ENCODE measurements at places on chromosomes 1 and 21.

DNA sequence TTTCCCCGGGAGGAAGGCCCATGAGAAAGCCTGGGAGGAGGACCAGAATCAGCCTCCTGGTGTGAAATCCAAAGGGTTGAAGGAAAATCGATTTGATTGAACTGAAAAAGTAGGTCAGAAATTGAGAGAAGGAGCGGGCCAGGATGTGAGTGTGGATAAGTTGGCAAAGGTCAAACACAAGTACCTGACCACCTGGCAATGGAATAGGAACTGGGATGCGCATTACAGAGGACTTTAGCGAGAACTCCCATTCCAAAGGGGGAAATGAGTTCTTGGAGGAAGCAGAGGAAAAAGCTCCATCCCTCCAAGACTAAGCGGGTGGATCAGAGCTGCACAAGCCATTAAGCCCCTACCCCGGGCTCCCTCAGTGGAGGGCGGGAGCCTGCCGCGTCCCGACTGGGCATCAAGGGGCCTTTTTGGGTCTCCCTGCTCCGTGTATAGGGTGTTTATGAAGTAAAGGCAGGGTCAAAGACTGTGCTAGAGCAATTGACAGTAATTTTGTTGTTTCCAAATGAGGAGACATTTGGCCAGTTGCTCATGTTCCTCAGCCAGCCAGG lies 56.4 kb downstream of the TGFB2 start:
- no peak for DNase-seq

DNA sequence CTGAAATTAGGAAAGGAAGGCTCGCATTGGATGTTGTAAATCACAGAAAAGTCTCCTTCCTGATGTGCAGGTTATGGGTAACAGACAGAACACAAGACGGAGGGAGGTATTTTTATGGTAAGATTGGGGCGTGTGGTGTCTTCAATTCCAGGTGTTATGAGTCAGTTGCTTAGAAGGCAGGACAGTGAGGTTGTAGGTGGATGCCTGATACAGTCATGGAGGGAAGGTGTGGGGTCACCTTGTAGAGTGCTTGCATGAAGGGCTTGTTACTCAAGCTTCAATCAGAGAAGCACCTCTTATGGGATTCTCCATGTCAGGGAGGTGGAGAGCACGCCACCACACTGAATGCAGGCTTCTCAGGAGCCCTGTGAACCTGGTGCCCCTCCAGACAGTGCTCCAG lies 63.1 kb downstream of the C1orf21 start:
- no peak for DNase-seq

- no peak for DNase-seq
Measured at GRCh38 chr21:43813656-43813980, 24.2 kb downstream of the RRP1 start.

- no peak for DNase-seq
Measured at GRCh38 chr1:112714313-112715263, 544 bp downstream of the PPM1J start.

DNA sequence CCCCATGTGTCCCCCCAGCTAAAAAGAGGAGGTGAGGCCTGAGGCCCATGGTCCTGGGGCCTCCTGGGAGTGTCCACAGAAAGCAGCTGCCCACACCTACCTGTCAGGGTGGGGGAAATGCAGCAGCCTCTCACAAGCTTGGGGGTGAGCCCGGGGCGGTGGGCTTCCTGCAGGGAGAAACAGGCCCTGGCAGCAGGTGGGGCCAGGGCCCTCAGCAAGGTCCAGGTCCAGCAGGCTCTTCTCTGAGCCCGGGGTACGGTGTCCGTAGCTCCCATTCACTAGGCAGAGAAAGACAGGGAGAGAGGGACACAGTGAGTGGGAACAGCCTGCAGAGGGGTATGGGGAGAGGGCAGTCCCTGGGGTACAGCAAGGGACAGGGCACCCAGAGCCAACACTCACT lies 139.0 kb downstream of the GLIS1 start:
- no peak for DNase-seq

DNA sequence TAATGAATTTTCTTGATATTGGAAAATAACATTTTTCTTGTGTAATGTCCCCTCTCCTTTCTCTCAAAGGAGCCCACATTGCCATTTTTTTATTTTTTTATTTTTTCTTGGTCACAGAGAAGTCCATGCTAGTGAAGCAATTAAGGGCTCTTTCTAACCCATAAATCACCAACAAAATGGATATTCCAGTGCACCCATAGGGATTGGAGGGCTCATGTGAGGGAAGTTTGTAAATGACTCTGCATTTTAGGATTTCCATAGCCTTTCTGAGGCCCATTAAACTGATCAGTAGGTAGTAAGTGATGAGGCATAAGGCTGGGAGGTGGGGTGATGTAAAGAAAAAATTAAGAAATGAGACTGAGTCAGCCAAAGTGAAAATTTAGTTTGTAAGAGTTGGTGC lies 55.9 kb upstream of the JAK1 start:
- no peak for DNase-seq

GRCh38 chr21:41730367-41730765 lies 36.5 kb downstream of the RIPK4 start:
- DNase-seq = no peak

- peak; percentile 89 for DNase-seq
Measured at GRCh38 chr1:156471496-156472490, 28.8 kb downstream of the MEF2D start.

GRCh38 chr1:19086176-19086875 lies 123.7 kb downstream of the UBR4 start:
- DNase-seq = no peak

DNA sequence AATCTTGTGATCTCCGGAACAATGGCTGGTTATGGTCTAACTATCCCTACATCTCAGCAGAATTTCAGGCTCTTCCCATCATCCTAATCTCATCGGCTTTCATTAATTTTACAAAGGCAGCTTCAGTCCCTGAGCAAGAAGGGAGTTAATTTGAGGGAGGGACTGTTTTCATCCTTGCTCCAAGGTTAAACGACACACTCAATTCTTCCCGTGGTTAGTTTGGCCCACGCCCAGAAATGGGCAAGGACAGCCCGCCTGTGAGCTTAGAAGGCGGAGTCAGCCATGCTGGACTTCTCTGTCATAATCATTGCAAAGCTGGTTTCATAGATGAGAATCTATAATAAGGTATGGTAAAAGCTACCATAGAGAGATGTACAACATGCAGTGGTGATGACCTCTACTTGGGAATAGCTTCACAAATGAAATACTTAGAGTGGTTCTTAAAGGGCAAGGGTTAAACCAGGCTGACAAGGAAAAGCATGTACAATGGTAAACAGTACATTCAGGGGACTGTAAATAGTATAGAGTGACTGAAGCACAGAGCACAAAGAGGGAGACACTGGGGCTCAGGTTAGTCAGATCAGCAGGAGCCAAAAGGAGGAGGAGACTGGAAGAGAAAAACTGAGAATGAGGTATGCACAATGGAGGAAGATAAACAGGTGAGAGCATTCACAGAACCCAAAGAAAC lies 108.8 kb downstream of the SMYD3 start:
- DNase-seq = no peak

GRCh38 chr1:211578640-211579439 lies at the start of gene SLC30A1:
SLC30A1 (minus strand) TSS chr1:211579161; CDS start chr1:211578612, 549 bp downstream.
- peak; percentile 97 for DNase-seq

DNA sequence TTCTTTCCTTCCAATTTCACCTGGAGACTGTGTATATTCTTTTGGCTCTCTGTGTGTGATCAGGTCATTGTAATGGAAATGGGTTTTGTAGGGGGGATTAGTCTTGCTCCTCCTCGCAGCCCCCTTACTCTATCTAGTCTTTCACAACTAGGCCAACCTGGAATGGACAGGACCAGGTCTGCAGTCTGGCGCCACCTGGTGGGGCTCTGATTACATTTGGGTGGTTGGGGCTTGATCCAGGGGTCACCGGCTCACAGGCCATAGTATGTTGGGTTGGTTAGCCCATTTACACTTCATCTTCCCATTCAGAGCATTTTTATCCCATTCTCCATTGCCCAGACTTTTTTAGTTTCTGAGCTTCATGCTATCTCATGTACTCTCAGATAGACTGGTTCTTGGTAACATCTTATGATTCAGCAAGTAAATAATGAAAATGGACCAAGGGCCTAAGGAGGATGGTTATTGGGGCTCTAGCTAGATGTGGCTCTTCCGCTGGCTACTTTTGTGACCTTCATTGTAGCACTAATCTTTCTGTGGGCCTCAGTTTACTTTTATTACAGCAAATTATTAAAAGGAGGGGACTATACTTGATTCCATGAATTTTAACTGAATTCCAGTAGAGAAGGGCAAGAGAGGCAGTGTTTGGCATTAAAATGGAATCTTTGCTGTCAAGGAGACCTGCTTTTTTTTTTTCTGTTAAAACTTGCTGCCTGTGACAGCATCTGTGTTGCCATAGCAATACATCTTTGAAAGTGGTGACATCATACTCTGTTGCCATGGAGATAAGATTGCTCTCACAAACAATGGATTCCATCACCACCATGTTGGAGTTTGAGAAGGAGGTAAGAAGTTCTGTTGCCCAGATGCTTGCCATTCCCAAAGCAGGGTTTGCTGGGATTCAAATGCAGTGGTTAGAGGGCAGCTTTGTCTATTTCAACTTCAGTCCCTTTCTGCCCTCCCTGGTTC lies 150.1 kb downstream of the PLXNA2 start:
- peak; percentile 62 for DNase-seq

DNA sequence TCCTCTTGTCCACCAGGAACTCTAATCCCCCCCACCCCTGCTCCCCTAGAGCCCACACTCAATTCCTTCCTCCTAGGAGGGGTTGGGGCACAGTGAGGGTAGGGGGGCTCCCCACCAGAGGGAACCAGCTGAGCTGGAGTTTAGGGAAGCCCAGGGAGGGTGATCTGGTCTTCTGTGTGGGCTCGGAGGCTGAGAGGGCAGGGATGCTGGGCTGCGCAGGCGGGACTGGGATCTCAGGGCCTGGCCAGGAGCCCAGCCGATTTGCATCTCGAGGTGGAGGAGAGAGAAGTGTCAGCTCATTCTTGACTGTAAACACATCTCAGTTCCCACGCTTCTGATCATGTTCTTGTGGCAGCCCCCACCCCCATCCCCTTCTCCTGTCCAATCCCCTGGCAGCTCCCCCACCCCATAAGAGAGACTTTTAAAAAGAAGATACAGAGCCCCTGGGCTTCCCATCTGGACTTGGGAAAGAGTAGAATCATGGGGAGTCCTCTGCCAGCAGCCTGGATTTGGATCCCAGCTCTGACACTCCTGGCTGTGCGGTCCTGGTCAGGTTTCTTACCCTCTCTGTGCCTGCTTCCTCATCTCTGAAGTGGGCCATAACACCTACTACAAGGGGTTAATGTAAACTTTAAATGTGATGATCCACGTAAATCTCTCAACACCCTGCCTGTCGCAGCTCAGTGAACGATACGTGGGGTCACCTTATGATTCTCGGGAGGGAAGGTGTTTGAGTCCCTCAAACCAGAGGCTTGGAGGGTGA lies 6.6 kb downstream of the PEAR1 start:
- no peak for DNase-seq

GRCh38 chr1:155681776-155682175 lies 6.8 kb downstream of the YY1AP1 start:
- DNase-seq = no peak

GRCh38 chr1:224509907-224510306 lies 75.3 kb upstream of the WDR26 start:
- DNase-seq = no peak

DNA sequence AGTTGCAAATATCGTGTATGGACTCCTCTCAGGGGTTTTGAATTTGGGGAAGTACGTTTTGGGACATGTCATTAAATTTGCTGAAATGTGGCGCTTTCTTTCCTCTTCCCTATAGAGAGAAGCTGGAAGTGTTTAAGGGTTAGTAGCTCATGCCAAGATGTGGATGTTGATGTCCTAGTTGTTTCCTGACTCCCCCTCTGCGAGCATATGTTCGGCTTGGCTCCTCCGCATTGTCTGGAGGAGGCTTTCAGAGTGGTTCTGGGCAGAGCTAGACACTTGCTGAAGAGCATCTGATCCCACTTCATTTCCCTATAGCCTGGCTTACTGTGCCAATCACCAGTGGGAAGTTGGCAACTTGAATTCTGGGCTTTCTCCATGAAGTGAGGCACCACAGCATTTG lies 347.4 kb upstream of the B3GALT2 start:
- DNase-seq = no peak

DNA sequence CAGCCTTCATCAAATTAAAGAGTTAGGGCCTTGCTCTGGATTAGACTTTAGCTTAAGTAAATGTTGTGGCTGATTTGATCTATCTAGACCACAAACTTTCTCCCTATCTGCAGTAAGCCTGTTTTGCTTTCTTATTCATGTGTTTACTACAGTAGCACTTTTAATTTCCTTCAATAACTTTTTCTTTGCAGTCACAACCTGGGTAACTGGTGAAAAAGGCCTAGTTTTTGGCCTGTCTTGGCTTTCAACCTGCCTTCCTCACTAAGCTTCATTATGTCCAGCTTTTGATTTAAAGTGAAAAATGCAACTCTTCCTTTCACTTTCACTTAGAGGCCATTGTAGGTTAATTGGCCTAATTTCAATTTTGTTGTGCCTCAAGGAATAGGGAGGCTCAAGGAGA lies 12.5 kb upstream of the LPGAT1 start:
- no peak for DNase-seq

DNA sequence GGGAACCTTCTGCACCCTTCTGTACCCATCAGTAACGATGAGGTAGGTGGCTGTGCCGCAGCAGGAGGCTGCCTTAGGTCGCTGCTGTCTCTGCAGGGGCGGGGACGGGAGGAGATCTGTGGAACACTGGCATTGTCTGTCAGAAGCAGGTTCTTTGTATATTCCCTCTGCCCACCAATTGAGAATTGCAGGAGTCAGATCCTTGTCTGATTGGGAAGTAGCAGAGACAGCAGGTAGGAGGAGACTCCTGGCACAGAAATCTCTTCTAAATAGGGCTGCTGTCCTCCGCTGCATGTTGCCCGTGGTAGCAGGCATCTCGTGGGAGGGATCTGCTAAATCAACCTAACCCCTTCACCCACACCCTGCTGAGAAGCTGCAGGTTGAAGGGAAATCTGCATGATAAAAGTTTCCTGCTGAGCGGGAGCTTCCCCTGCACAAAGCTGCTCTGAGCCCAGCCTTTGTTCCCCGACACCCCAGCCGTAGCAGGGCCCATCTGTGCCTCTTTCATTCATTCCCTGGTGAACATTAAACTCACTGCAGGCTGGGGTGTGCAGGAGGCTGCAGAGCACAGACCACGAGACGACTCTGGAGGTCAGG lies 15.9 kb downstream of the SARS1 start:
- DNase-seq = no peak

All from NCI-H1105 treated with DMSO at 0.1 percent for 48 hours (cell line).